Aorta (tissue), 5 donors: ENCODE measurements at places on chromosomes 7 and 10. TPM values are rescaled to one million over a fixed set of nuclear protein-coding genes. Genes with fewer than 3 reads are reported as not detected.

Gene PNLIPRP3
- total RNA-seq: not detected

Gene FOXP2
- total RNA-seq: 17.6 TPM

Gene SLC26A3
- total RNA-seq: not detected

Gene RELN
- 1.4 TPM for total RNA-seq

Gene ZCCHC24
- total RNA-seq: 79.3 TPM

Gene CCDC3
- total RNA-seq: 119 TPM

Gene WDFY4
- 15.0 TPM for total RNA-seq
